ENCODE measurements at places on chromosomes 11 and 22.
A peak's percentile ranks its signal among the peaks of the same experiment; 100 is the strongest.

GRCh38 chr11:66868726-66869566 lies 12.1 kb downstream of the LRFN4 start:
- peak; percentile 72 for DNase-seq

DNA sequence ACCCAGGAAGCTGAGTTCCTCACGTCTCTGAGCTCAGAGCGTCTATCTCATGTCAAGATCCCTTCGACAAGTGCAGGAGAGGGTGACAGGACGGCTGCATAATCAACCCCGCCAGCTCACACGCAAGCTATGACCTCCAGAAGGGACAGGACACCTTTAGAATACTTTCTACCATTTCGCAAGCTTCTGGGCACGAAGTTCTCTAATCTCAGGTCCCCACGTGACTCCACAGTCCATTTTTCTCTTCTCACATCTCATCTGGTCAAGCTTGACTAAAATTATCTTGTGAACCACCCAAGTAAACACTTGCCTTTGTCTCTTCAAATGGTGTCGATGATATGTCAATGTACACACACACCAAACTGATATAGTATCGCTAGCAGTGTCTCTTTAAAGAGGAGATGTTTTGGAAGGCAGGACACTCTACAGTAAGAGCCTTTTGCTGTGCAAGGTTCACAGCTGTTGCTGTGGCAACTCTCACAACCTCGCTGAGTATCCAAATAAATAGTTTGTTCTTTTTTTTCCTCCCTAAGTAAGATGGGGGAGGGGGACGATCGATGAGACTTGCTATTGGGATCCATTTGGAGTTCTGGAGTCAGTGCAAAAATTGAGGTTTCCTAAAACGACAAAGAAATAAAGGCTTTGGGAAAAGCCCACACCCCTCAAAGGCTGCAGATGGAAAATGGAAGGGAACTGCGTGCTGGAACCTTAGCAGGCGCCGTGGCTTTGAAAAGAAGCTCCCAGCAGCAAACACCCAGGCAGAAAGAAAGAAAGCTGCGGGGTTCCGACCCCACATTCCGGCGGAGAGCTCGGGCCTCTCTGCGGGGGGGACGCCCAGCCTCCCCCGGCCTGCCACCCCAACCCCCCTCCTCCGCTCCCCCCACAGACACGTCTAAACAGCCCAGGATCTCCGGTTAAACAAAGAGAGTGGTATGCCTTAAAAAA lies 215.4 kb upstream of the UBASH3B start:
- no peak for DNase-seq

DNA sequence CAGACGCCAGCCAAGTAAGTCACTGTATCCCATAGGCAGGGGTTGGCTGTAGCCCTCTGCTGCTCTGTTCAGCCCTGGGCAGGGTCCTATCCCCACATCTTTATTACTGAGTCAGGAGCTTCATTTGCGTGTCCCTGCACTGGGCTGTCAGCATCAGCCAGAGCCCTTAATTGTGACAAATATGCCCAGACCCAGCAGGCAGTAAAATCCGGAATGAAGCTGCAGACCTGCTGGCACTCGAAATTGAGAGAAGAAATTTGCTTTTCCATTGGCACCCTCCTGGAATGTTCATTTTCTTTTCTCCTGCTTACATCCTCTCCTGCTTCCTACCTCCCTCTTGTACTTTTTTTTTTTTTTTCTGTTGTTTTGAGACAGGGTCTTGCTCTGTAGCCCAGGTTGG lies 43.8 kb downstream of the CEP164 start:
- DNase-seq, result no peak

- DNase-seq, result no peak
Observed at GRCh38 chr11:134343646-134344045, 11.9 kb downstream of the GLB1L2 start.

DNA sequence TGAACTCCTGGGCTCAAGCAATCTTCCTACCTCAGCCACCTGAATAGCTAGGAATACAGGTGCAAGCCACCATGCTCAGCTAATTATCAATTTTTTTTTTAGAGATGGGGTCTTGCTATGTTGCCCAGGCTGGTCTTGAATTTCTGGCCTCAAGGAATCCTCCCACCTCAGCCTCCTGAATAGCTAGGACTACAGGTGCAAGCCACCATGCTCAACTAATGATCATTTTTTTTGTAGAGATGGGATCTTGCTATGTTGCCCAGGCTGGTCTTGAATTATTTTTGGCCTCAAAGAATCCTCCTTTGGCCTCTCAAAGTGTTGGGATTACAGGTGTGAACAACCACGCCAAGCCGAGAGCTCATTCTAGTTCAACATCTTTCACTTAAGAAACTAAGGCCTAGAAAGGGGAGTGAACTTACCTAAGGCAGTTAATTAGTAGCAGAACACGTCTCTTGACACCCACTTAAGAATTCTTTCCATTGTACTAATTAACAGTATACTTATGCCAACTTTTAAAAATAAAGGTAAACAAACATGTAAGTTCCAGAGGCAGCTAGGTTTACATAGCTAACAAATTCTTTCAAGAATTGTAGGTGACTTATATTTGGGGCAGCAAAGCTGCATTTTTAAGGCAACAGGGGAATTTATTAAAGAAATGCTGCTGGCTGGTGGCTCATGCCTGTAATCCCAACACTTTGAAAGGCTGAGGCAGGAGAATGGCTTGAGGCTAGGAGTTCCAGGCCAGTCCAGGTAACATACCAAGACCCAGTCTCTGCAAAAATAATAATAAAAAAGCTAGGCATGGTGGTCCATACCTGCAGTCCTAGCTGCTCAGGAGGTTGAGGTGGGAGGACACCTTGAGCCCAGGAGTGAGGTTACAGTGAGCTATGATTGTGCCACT lies 9.6 kb downstream of the ZBED5 start:
- DNase-seq, result no peak

- no peak for DNase-seq
Observed at GRCh38 chr22:45469281-45470073, 33.2 kb upstream of the FBLN1 start.

- no peak for DNase-seq
Observed at GRCh38 chr11:130001461-130002351, 929 bp downstream of the PRDM10 start.

- DNase-seq, result no peak
Observed at GRCh38 chr11:3050386-3051195, 6.6 kb downstream of the CARS1 start.

DNA sequence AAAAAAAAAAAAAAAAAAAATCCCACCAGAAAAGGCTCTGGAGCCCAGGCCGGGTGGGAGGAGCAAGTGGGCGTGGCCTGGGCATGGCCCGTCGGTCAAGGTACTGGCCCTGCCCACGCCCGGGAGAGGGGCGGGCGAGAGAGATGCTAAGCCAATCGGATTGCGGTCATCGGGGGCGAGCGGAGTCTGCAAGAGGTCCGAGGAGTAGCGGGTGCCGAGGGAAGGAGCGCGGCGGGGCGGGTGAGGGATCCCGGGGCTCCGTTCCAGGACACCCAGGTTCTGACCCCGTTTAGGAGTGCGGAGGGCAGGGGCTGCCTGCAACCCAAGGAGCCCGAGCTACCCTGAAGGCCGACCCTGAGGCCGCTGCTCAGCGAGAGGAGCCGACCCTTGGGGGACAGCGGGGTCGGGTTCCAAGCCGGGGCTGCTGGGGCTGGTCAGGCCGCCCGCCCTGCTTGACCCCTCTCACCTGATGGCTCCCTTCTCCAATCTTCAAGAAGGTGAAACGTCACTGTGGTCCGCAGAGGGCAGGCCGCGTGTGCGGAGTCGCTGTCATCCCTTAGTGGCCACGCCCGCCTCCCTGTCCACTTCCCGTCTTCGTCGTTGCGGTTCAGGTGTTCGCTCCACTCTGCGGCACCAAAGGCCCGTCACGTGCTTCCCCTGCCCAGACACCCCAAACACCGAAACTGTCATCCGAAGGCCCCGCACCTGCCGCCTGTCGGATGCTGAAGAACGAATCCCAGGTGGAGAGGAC lies 11.1 kb upstream of the TAB1 start:
- peak; percentile 64 for DNase-seq

- no peak for DNase-seq
Observed at GRCh38 chr11:72432347-72433287, 1.7 kb downstream of the CLPB start.

- peak; percentile 80 for DNase-seq
Observed at GRCh38 chr11:64165842-64166635, at the start of gene MACROD1. Gene MACROD1 (minus strand): TSS chr11:64166113. CDS start chr11:64165994, 119 bp downstream.

GRCh38 chr11:101881586-101881985 lies 33.2 kb upstream of the CEP126 start:
- no peak for DNase-seq

DNA sequence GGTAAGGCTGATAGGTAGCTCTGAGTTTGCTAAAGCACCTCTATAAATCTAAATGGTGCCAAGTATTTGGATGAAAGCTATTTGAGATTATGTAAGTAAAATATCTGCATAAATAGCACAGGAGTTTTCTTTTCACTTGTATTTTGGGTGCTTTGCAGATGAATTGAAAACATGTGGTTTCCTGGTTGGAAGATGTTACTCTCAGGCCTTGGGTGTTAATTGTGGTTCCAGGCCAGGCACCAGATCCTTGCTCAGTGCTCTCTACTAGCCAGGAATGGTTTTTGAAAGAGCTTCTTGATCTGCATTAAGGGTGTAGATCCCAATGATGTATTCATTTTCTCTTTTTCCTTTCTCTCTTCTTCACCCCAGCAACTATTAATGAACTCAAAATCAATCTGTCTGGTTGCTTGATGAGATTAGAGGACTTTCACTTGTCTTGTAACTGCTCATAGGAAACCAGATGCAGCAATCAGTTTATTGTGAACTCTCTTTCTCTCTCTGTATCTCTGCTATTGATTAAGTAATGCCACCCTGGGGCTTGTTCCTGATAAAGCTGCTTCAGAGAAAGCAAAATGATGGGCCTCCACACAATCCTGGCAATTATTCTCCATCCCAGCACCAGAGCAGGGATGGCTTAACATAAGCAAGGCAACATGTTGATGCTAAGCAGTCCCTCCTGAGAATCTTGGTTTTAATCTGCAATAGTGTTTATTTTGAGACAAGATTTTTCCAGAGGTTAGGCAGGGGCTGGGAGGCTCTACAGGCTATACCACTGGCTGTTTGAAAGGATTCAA lies 147.0 kb upstream of the NTM start:
- no peak for DNase-seq

DNA sequence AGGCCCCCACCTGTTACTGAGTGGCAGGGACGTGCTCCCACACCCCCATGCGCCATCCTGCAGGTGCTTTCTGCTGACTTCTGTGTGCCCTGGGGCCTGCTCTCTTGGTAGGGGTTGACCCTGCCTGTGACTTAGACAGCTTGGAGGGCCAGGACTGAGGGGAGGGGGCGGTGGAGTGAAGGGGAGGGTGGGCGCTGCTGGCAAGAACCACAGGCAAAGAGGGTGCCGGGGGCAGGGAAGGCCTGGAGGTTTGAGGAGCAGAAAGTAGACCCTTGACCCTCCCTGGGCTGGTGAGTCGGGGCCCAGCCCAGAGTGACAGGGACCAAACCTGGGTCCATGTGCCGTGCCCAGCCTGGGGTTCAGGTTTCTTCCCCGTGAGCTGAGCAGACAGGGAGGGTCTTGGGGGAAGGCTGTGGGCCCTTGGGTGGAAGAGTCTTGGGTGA lies 17.8 kb downstream of the KCNQ1 start:
- no peak for DNase-seq

- DNase-seq, result no peak
Observed at GRCh38 chr11:116162086-116162885, 610.5 kb downstream of the BUD13 start.

DNA sequence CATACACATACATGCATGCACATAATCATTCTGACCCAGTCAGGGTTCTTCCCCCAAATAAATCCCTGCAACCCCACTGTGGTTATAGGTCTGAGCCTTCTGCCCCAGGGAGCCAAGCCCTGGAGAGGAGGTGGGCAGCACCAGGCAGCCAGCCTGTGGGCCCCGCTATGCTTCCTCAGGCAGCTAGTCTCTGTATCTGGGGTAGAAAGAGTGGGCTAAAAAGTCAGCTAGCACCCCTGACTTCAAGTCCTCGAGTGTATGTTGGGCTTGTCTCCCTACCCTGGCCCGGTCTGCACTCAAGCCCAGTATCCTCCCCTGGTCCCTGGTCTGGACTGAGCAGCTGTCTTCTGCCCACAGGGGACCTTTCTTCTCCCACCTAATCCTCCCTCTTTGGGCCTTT lies 28.0 kb downstream of the KCNQ1OT1 start:
- DNase-seq, result no peak

DNA sequence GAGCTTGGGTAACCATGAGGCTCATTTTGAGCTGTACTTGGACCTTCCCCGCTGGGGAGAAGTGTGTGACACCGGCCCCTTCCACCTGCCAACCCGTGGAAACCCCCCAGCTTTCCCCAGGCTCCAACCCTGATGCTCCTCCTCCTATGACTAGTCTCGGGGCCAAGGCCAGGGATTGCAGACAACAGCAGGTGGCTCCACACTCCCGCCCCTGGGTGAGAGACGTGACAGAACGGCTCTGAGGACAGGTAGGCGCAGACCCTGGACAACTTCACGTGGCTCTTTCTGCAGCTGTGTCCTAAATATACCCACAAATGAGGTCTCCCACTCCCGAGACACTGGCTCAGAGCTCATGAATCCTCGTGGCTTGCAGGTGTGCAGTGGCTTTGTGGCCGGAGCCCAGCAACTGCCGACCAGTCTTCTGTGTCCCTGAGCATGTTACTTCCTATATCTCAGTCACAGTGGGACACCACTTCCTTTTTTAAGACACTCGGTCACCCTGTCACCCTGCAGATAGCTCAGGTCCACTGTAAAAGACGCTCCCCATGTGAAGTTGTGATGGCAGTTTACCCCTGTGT lies 55.2 kb downstream of the NECTIN1 start:
- peak; percentile 15 for DNase-seq

DNA sequence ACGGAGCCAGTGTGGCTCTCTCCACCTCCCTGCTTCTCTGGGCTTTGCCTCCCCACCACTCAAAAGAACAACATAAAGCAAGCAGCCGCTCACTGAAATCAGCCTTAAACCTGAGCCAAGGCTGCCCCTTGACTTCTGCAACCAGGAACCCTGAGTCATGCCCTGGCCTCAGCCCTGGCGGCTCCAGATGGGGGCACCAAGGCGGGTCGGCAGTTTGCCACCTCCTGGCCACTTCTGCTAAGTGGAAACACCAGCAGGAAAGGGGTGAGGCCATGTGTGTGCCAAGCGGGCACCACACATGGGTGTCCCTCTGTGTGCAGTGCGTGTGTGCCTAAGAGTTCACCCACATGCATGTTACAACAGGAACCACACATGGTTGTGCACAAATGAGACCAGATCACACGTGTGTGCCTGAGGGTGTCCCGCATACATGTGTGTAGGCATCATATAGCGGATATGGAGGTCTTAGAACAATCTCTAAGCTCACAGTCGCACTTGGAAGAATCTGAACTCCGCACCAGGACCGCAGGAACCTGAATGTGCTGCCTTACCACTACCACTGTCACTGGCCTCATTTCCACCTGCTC lies 221.2 kb downstream of the MN1 start:
- no peak for DNase-seq

DNA sequence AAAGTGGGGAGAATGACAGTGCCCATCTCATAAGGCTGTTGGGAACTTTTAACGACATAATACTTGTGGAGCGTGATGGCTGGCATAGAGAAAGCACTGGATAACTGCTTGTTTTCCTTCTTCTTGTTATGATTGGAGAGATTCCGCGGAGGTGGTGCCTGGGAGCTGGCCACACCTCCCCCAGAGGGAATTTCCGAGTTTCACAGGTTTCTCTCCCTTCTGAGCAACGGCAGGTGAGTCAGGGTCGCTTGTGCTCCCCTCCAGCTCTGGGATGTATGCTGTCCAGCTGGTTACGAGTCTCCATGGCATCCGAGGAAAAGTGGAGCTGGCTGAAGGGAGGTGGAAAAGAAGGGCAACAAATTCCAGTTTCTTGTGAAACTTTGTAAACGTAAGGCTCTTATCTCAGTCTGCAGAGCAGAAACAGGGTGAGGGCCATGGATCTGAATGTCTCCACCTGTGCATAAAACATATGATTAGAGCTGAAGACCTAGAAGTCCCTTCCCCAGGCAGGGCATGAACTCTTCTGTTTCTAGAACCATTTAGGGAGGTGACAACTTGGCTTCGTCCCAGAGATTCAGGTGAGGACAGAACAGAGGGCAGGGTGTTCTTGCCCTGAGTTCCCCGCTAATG lies 10.0 kb upstream of the PLET1 start:
- DNase-seq, result no peak

All from stimulated activated CD8-positive, alpha-beta memory T cell treated with anti-CD3 and anti-CD28 coated beads, Interleukin-4, amount 100 ng/mL, for 24 hours (primary cell).